ENCODE measurements at places on chromosomes 6 and 20.

DNA sequence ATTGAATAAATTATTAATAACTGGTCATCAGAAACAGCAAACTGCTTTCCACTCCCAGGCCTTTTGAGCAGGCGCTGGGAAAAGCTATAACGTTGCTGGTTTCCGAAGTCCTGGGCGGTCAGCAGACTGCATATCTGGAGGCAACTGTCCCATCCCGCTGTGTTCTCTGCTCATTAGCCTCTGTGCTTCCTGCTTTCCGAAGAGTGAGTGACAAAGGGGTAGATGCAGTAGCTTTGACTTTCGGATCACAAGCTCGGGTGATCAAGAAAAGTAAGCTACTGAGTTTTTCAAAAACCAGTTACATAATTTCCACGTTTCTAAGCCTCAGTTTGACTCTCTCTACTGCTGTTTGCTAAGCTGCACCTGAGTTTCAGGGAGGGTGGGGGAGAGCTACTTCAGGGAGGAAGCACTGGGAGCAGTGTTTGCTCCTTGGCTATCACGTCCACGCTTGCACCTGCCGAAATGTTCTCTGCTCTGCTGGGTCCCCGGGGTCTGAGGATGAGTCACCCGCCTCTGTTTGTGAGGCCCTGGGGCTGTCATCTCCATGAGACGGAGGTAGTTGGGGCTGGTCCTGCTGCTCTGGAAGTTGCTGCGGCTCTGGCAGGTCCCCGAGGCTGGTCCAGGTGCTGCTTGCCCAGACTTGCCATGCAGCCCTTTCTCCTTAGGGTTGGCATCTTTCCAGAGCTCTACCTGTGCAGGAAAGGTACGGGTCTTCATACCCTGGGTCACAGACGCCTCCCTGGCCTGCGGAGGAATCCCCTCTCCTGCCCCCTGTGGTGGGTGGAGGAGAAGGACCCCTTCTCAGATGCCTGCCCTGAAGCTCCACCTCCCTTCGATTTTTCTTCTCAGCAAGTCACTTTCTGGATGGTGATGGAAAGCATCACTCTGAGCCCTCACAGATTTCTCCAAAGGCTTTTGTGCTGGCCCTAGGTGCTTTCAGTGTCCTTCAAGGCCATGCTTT is 220.0 kb downstream of the QKI start:
- DNase-seq: no peak

GRCh38 chr20:47305667-47306066 is 50.8 kb downstream of the ZMYND8 start:
- peak; percentile 93 for DNase-seq

GRCh38 chr6:83518816-83519480 is 6.6 kb downstream of the PRSS35 start:
- peak; percentile 13 for DNase-seq

- DNase-seq: peak; percentile 7
Measured at GRCh38 chr6:169451065-169451838, 197.6 kb upstream of the THBS2 start.

DNA sequence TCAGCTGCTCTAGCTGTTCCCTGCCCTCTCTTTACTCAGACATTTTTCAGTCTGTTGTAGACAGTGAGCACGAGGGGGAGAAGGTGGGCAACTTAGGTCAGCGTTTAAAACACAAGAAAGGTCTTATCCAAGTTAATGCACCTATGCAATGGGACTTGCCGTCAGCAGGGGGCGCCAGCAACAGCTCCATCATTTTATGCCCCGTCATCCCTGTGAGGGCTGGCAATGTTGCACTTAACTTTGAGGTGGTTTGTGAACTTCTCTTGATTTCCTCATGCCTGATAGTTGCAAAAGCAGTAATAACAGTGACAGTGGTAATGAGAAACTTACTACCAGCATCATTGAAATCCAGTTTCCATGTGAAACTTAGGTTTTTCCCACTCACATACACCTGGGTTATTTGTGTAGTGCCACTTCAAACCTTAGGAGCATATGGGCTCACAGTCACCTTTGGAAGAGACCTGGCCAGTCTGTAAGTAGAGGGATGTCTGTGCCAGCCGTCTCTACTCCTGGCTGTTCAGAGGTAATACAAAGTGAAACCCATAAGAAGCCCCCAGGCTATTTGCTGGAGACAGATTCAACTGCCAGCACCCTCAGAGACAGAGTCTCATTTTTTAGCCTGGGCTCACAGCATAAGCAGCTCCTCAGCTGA is 44.9 kb upstream of the ID1 start:
- peak; percentile 91 for DNase-seq

- DNase-seq: no peak
Measured at GRCh38 chr20:22437354-22437753, 147.0 kb downstream of the FOXA2 start.

DNA sequence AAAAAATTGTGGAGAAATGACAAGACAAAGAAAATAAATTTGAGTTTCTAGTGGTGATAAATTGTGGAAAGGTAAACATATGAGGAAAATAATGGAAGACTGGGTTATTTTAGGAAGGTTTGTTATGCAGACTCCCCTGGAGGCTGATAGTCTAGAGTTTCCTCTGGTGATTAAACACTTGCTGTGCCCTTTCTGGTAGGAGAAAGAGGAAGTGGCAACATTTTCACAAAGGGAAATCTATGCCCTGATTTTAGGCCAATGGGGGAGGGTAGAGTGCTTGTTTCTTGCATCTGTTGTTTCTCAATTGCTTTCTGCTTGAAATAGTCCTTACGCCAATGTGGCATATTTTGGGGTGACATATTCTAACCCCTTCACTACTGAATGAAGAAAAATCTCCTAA is 129.1 kb upstream of the DOK5 start:
- DNase-seq: no peak

- DNase-seq: no peak
Measured at GRCh38 chr20:37351689-37352607, 6.0 kb downstream of the SRC start.

DNA sequence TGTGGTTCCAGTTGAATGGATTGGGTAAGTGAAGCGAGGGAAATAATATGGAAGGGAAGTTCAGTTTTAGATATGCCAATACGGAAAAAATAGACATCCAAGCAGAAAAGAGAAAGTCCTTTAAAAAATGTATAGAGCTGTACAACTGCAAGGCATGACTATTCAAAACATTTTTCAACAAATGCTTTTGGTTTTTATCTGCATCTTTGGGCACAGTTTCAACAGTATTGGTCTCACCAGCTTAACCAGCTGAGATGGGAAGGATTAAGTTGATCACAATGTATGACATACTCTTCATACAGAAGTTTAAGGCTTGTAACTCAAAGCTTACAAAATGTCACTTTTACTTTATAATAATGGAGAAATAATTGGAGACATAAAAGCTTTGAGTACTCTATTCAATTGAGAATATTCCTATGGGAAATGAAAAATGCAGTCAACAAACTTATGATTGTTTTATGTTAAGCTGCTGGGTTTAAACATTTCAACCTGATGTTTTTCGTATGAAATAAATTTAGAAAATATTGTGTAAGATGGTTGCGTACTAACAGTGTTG is 16.3 kb upstream of the UTRN start:
- no peak for DNase-seq

DNA sequence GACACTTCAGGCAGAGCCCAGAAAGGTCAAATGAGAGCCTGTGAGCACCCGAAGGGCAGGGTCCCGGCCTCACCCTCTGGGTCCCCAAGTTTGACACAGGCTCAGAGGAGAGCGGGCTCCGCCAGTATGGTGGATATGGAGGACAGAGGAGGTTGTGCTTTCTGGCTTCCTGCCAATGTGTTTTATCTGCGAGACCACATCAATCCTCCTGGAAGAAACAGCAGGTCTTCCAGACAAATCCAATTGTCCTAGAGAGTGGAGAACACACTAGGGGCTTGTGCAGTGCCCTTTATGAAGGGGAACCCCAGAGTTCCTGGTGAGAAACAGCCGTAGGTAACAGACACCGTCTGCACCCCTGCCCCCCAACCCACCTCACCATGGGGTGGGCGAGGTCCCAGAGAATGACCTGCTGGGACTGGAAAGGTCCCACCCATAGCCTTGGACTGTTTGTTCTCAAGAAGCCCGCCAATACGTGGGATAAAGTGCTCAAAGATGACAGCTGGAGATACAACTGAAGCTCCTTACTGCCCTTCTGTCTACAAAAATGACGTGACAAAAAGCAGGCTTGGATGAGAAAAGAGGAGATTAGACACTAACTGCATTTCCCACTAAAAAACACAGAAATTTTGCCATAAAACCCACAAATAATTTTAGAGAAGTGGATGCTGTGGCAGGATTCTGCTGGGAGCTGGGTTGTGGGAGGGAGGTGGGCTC is 23.9 kb upstream of the SSTR4 start:
- no peak for DNase-seq

DNA sequence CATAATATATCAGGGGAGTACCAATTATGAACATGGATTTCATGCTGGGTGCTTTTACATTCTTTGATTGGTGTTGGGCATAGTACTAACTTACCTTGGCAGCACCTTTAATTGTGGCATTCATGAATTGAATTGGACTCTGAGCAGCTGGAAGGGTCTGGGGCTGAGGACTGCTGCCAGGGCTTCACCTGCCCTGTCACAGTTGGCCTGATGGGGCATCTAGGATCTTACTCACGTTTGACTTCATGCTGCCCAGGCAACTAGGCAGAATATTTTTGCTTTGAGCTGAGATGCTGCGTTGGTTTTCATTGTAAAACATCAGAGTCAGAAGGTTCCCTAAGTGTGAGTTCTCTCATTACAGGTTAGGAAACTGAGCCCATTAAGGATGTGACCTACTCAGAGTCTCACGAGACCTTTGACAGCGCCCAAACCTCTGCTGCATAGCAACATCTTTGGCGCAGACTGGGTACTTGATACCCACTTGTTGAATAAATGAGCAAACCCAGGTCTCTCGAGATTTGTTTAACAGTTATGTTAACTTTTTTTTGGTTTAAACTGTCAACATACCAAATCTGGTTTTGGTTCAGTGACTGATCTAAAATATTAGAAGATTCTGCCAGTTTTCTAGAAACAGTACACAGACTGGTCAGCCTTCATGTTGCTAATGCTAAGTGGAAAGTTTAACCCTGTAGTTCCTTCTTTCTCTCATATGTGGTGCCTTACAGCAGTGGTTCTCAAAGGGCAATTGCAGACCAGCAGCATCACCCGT is 104.9 kb downstream of the TCP11 start:
- no peak for DNase-seq

DNA sequence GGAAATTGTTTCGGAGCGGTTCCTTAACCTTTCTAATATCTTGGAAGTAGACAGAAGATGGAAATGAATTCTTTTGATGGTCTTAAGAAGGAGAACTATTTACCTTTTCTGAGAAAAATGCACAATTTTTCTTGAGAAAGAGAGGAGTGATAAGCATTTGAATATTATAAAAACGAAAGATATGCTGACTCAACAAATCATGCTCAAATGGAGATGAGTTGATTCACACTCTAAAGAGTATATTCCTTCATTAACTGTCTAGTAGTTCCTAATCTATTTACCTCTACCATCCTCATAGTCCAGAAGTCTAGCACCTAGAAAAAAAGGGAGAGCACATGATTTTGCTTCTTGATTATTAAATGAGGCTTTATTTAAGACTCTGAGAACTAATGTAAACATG is 4.1 kb downstream of the TSBP1 start:
- no peak for DNase-seq

- peak; percentile 64 for DNase-seq
Measured at GRCh38 chr6:134529921-134530320, 212.0 kb upstream of the SGK1 start.

GRCh38 chr6:66568271-66568670 is 861.2 kb upstream of the EYS start:
- no peak for DNase-seq

DNA sequence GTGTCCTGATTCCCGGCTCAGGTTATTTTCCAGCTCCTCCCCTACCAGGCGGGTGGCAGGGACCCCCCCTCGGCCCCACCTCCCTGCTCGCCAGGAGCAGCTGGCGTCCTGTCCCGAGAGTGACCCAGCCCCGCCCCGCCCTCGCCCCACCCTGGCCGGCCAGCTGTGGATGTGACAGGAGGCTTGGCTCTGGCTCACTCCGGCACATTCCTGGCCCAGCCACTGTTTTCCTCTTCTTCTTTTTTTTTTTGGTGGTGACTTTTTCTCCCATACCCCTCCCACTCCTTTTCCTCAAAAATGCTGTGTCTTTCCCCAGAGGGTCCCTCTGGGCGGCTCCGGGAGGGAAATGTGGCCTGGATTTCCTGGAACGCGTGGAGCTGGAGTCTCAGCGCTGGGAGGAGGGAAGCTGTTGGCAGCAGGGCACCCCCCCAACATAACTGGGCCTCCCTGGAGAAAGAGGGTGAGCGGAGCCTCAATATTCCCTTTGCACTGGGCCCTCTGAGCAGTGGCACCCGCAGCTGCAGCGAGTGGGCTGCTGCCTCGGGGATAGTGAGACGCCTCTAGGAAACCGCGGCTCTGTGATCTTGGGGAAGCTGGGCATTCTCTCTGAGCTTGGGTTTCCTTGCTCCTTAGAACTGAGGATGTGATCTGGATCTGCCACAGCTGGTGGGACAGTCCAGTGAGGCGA is 28.3 kb upstream of the CSNK2A1 start:
- peak; percentile 11 for DNase-seq

DNA sequence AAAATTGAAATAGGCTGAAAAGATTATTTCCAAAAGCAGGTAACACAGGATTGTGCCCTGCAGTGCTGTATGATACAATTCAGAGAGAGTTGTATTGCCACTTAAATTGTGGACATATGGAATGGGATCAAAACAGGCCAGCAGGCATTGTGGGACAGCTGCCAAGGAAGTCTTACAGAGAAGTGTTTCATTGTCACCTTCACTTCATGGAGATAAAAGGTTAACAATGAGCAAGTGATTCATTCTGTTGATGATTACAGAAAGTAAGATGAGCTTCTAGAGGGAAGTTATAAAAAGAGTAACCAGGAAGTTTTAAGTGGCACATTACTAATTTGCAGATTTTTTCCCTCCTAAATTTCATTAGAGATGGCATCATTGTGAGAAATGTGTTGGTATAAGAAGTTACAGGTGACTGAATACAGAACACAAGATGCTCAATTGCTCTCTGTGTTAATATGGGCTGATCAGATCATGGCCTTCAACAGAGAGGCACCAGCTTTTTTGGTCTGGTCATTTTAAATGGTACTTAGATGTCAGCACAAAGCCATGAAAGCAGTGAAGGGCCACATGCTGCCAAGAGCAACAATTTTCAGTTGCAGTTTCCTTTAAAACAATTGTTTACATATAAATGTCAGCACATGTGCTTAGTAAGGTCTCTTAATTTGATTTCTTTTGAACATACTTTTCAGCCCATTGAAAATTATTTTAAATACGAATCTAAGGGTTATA is 402.5 kb upstream of the FKBP1C start:
- DNase-seq: no peak

GRCh38 chr20:56676679-56677078 is 47.6 kb downstream of the TFAP2C start:
- DNase-seq: no peak

DNA sequence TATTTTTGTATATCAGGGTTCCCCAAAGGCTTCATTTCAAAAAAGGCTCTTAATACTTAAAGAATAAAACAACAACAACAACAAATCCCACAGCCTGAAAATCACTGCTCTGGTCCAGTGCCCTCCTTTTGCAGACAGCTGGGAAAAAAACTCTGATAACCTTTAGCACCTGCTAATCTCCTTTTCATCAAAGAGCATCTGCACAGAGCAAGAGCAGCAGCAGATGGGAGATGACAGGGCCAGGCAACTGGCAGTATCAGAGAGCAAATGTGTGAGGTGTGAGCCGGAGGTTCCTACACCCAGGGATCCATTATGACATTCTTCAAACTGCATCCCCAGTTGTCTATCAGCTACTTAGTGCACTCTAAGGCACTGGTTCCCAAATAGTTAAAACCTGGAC is 25.7 kb downstream of the TTI1 start:
- no peak for DNase-seq
